HCT116 (cell line): ENCODE measurements at places on chromosomes 12 and 14. TPM values are rescaled to one million over a fixed set of nuclear protein-coding genes. Genes with fewer than 3 reads are reported as not detected.

GRCh38 chr12:39127401-39127800 is 222.0 kb upstream of the CPNE8 start:
- DNase-seq, result peak; percentile 64

- DNase-seq, result no peak
These were observed 160.7 kb upstream of the RTL1 start for GRCh38 chr14:101064121-101064661.

ADSS1 gene
- total RNA-seq, result 9.9 TPM

DNA sequence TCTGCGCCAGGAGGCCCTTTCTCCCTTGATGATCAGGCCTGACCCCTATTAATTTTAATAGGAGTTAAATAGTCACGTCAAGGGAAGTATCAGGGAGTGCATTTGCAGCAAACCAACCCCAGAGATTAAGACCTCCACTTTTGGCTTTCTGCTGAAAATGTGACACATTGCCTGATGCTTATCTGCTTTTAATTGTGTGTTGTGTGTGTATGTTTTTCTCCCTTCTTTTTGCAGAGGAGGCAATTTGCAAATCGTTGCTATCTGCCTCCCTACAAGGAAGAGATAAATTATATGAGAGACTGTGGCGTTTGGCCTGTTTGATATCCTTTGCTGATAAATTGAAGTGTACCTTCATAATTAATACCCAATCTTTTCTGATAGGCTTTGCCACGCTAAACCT is 822.9 kb downstream of the VRK1 start:
- DNase-seq, result no peak

- no peak for DNase-seq
These were observed 176.0 kb downstream of the EGLN3 start for GRCh38 chr14:33774723-33775470.
